Left lung (tissue), 14 donors: ENCODE measurements at places on chromosomes 11 and 22. TPM values are rescaled to one million over a fixed set of nuclear protein-coding genes. Genes with fewer than 3 reads are reported as not detected.

GRCh38 chr11:115869780-115870431 lies 365.7 kb upstream of the CADM1 start:
- DNase-seq = peak; percentile 37

DNA sequence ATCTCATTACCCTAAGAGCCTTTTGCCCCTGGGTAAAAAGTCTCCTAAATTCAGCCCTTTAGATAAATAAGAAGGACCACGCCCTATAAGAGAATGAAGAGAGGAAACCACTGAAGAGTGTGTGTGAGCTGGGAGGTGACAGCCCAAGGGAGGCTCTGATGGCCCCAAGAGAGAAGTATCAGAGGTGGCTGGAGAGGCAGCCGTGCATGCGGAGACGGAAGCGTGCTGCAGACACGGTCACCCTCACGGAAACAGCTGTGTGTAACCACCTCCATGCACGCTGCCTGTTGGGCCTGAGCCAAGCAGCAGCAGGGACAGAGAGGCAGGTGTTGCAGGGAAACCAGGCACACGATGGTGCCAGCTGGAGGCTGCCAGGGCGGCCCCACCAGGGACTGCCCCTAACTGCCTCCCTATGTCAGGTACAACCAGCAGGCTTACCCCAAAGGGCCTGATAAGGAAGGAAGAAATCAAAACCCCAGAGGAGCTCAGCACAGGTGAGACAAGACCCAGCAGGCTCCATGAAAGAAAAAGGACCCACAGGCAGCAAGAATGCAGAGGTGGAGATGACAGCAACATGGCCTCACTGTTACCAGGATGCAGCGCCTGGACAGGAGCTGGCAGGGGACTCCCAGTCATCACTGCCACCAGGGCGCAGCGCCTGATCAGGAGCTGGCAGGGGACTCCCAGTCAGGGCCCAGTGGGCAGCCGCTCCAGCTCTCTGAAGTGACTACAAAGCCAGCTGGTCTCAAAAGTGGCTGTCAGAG lies 7.8 kb downstream of the LARGE2 start:
- DNase-seq = no peak

DNA sequence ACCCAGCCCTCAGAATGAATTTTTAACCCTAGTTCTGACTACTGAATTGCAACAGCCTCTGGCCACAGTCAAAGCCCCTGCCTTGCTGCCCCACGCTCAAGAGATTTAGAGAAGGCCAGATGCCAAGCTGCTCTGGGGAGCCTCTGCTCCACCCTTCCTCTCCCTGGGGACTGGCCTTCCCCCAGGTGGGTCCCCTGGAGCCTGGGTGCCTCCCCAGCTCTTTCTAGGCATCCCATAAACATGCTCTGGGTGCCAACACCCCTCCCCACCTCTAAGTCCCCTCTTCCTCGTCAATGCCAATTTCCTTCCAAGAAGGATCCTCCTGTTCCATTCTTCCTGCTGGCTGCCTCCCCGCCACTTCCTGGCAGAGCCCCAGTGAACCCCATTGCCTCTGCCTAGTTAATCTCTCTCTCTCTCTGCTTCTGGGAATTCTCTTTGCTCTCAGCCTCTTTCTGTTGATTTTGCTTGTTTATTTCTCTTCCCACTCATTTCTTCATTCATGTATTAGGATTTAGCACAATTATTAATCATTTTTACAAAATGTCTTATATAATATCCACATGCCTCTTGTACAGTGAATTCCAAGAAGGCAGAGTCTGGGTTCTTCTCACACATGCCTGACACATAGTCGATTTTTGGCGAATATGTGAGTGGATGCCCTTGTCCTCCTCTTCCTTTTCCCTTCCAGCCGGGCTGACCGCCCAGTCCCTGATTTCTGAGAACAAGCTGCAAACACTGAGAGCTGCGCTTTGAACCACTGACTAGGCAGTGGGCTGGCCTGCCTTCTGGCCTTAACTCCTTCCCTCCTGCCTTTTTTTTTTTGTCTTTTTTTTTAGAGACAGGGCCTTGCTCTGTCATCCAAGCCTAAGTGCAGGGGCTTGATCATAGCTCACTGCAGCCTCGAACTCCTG lies 17.5 kb downstream of the UQCR10 start:
- no peak for DNase-seq

- no peak for DNase-seq
Measured at GRCh38 chr22:44118645-44119315, 61.9 kb upstream of the PARVG start.

DNA sequence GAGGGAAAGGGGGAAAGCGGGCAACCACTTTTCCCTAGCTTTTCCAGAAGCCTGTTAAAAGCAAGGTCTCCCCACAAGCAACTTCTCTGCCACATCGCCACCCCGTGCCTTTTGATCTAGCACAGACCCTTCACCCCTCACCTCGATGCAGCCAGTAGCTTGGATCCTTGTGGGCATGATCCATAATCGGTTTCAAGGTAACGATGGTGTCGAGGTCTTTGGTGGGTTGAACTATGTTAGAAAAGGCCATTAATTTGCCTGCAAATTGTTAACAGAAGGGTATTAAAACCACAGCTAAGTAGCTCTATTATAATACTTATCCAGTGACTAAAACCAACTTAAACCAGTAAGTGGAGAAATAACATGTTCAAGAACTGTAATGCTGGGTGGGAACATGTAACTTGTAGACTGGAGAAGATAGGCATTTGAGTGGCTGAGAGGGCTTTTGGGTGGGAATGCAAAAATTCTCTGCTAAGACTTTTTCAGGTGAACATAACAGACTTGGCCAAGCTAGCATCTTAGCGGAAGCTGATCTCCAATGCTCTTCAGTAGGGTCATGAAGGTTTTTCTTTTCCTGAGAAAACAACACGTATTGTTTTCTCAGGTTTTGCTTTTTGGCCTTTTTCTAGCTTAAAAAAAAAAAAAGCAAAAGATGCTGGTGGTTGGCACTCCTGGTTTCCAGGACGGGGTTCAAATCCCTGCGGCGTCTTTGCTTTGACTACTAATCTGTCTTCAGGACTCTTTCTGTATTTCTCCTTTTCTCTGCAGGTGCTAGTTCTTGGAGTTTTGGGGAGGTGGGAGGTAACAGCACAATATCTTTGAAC lies 6.8 kb downstream of the MALAT1 start:
- DNase-seq = peak; percentile 63

The MIOX gene
- not detected for total RNA-seq

GRCh38 chr11:57421805-57422204 lies 5.1 kb downstream of the SLC43A3 start:
- no peak for DNase-seq

The AIFM3 gene
- total RNA-seq = 6.0 TPM

- no peak for DNase-seq
Measured at GRCh38 chr22:46984751-46985506, 222.5 kb downstream of the TBC1D22A start.

The MAJIN gene
- not detected for total RNA-seq

DNA sequence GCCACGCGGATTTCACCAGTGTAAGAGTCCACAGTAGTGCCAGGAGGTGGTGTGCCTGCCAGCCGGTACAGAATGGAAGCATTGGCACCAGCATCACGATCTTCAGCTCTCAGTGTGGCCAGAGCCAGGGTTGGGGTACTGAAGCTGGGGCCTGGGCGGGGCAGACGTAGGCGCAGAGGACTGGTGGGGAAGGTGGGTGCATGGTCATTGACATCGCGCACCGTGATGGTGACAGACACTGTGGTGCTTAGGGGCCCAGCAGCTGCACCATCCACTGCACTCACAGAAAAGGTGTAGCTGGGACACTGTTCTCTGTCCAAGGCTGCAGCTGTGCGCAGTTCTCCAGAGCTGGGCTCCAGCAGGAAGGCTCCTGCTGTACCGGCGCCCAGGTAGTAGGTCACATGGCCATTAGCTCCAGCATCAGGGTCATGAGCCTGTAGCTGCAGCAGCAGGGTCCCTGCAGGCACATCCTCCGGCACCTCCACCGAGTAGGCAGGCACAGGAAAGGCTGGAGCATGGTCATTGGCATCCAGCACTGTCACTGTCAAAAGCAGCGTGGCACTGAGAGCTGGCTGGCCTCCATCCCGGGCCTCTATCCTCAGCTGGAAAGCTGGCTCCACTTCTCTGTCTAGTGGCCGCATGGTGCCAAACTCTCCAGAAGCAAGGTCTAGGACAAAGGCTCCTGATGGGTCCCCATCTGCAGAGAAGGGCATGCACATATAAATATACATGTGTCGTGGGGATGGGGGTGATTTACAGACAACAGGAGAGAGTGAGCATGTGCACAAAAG lies 7.9 kb upstream of the TPP1 start:
- DNase-seq = no peak

The CWF19L2 gene
- 11.5 TPM for total RNA-seq

GRCh38 chr11:69467196-69467595 lies 14.3 kb upstream of the LINC01488 start:
- no peak for DNase-seq

The GLYATL1B gene
- not detected for total RNA-seq

DNA sequence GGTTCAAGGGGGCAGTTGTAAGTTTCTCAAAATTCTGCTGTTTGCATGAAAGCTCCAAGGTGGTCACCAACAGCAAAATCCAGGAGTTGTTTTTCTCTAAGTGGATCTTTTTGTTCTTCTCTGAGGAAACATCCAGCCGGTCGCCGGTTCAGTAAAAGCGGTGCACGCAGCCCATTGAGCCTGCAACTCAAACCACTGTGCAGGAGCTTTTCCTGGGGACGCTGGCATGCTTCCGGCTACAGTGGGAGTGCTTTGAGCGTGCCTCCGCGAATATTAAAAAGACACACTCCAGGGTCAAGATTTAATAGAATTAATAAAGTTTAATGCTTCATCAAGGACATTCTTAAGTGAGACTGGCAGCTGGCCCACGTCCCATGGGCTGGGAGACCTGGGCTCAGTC lies 25.4 kb downstream of the IGF2 start:
- no peak for DNase-seq

The TCN2 gene
- 57.6 TPM for total RNA-seq

- no peak for DNase-seq
Measured at GRCh38 chr11:4643076-4643475, 706 bp upstream of the OR51E1 start.
